Central memory CD4-positive, alpha-beta T cell (primary cell): ENCODE measurements at places on chromosomes 11 and 22.

- DNase-seq: no peak
Observed at GRCh38 chr11:83661491-83662350, 375.6 kb upstream of the CCDC90B start.

DNA sequence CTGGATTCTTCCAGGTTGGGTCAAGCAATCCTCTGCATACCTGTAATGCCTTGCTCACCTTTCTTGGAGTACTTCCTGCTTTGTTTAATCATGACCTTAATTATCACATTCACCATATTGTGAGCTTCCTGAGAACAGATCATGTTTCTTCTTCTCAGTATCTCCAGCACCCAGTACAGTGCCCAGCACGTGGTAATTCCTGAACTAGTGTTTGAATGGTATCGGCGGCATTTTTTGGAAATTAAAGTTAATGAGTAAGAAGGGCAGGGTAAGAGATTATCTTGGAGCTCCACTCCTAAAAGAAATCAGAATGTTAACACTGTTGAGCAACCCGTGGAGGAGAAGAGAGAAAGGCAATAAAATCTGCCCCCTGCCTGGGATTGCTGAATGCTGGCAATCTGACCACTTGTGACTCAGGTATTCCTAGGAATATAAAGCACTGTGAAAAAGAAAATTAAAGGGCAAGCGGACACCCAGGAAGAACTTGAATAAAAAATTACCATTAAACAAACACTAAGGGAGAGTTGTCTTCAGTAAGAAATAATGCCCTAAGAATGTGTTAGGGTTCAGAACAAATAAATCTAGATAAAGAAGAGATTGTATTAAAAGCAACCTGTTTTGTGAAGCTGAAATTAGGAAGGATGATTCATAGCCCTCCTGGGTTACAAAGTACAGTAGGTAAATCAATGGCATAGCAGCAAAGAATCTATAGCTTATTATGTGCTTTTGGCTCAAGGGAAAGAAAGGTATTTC is 92.9 kb downstream of the PDHX start:
- DNase-seq: no peak

DNA sequence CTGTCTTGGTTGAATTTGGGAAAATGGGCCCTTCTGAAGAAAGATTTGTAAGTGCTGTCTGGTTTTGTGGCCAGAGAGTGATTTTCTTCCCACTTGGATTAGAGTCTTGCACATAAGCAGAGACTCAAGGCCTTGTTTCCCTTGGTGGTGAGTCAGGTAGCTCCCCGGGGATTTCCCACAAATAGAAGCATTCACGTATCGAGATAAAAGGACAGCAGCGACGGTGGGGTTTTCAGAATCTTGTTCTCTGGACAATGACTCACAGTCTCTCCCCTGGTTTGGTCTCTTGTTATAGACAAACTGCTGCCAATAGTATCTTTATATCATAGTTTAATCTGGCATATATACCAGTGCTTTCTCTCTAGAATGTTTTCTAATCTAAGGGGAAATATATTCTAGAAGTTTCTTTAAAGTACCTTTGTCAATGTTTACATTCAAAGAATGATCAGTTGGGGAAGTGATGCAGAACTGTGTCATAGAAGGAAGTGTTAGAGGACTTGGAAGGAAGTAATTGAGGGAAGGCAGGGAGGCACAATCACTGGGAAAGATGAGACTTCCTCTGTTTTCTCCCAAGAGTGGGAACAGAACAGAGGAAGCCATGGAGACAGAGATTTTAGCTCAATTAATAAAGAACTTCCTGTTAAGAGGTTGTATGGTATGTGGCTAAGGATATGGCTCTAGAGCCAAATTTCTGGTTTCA is 18.1 kb downstream of the POLA2 start:
- peak; percentile 10 for DNase-seq

DNA sequence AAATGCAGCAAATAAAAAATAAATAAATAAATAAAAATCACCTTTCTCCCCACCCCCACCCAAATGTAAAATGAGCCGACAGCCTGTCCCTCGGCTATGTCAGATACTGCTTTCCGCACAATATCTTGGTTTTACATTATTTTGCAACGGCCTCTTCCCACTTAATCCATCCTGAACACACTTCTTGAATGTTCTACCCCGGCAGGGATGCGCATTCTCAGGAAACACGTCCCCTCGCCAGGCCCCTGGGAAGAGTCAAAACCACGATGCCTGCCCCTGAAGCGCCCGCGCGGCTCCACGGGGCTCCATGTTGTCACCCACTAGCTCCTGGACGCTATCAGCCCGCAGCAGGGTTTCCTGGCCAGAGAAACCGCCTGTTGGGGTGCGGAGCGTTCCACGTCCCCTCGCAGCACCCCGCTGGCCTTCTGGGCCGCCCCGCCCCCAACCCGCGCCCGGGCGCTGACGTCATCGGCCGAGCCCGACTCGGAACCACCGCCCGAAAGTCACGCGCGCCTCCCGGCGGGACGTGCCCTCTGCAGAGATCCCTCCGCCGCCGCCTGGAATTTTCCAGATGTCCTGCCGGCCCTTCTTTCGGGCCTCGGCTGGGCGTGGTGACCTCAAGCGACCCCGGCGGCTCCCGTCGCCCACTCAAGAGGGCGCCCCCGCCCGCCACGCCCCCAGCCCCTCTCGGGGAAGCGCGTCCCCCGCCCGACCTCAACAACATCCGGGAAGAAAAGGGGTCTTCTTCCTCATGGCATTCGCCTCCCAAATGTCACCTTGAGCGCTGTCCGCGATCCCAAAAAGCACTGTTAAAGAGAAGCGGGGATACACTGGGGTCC is 585 bp upstream of the NEAT1 start:
- peak; percentile 77 for DNase-seq

DNA sequence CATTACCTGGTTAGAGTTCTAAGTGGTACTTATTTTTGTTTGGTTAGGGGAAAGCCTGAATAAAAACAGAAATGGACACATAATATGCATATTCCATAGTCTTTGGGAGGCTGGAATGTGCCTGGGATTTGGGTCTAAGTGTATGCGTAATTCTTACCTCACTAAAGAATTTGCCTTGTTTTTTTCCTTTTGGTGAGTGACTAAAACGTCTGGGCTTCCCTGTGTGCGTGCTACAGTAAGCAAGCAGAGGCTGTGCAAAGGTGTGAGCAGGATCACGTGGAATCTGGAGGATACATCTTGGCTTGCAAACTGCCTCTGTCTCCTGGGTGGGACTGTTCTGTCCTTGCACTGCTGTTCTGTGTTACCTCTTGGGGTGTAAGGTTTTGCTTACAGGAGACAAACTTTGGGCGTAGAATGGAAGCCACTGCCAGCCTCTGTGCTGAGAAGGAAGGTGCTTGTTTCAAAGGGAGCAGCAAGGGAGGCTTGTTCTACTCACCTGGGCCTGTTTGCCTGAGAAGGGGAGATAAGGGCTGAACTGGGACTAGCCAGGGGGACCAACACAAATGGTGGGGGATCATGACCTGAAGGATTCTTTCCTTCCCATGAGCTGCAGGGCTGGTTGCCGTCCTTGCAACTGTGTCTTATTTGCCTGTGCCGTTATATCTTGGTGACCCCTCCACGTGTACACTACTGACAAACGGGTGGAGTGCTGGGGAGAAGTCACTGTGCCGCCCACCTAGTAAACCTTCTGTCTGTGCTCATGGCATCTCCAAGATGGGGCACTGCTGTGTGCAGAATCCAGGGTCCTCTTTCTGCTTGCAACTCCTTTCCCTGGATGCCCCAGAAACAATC is 4.5 kb downstream of the NEAT1 start:
- peak; percentile 28 for DNase-seq

- DNase-seq: no peak
Observed at GRCh38 chr22:22691716-22692701, 47.6 kb downstream of the GGTLC2 start.
